Activated effector memory CD4-positive, alpha-beta T cell treated with Interleukin-2 at 50 U/mL for 16 hours (primary cell): ENCODE measurements at places on chromosomes 6 and 20.

GRCh38 chr6:50608421-50608820 is 104.9 kb upstream of the TFAP2D start:
- DNase-seq = no peak

DNA sequence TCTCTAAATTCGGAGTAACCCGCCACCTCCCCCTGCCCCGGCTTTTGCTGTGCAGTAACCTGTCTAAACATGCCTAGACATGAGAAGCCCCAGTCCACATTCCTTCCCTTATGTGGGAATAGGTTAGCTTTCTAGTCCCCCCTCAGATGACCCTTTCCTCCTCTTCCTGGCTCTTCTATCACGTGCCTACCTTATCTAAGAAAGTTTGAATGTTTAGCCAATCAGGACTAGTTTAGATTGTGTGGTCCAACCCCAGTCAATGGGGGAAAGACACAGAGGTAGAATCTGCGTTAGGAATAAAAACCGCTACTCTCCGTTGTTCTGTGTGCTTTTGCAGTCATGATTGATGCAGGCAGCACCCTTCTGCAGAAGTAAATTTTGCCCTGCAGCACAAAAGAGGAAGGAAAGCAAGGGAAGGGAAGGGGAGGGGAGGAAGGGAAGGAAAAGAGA is 69.0 kb upstream of the CD93 start:
- no peak for DNase-seq

DNA sequence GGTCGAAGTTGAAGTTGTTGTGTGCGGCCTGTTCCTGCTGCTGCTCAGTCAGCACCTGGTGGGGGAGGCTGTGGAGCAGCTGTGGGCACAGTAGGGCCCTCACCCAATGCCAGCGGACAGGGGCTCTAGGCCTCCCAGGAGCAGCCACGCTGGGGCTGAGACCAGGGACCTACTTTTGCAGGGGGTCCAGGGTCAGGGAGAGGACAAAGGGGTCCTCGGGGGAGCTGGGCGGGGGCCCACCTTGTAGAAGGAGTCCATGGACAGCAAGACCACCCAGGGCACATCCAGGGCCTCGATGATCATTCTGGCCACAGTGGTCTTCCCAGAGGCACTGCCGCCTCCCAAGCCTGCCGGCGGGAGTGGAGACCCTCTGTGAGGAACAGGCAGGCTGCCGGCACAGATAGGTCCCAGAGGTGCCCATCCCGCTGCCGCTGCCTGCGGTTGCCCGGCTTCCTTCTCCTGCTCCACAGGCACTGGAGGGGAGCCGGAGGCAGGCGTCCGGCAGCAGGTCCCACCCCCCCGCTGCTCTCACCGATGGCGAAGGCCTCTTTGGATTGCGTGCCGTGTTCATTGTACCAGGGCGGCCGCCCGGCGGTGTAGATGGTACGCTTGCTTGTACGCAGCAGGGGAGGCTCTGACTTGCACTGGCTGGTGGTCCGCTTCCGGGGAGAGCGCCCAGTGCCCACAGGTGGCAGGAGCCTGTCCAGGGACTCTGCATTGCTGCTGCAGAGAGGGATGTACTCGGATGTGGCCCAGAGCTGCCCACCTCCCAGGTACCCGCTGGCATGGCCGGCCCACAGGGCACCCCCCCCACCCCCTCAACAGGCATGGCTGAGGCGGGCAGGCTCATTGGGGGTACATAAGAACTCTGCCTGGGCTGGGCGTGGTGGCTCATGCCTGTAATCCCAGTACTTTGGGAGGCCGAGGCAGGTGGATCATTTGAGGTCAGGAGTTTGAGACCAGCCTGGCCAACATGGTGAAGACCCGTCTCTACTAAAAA is 10.0 kb downstream of the UCKL1 start:
- no peak for DNase-seq

DNA sequence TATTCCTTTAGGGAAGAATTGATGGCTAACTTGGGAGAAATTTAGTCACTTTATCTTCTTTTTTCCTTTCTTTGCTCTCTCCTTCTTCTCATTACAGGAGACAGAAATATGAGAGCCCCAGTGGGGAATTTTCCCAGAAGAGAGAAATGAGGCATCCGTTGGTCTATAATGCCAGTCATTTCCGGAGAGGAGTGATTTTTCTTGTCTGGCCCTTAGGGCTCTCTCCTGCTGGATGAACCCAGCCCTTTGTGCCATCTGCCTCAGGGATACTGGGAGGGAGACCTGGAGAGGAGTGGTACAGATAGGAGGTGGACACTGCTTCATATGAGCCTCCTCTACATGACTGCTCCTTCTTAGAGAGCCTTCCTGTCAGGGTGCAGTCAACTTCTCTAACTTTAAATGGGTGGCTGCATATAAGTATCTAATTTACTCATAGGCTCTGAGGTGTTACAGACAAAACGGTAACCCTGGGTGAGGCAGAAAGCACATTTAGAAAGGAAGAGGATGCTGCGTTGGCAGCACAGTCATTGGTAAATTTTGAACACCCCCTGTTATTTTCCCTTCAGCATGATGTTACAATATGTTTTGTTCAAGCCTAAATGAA is 21.9 kb downstream of the RIMS1 start:
- no peak for DNase-seq

- no peak for DNase-seq
Observed at GRCh38 chr6:8536122-8536521, 100.8 kb upstream of the SLC35B3 start.

GRCh38 chr20:36237477-36237876 is 1.2 kb downstream of the AAR2 start:
- DNase-seq = no peak

- DNase-seq = no peak
Observed at GRCh38 chr20:12321736-12322135, 404.0 kb downstream of the BTBD3 start.

DNA sequence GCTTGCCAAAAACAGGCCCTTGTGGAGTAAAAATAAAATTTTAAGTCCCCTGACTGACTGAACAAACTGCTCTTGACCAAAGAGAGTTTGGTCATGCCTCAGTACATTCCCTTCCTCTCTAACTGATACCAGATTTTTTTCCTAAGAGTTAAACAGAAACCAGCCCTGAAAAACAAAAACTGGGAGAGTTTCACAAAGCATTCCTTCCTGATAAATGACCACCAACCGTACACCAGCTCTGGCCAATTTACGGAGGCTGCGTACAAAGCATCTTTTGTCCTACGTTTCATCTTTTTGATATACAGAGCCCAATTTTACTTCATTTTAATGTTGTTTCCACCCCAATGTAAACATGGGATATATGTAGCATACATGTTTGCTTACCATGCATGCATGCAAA is 477.4 kb upstream of the HTR1E start:
- DNase-seq = no peak

DNA sequence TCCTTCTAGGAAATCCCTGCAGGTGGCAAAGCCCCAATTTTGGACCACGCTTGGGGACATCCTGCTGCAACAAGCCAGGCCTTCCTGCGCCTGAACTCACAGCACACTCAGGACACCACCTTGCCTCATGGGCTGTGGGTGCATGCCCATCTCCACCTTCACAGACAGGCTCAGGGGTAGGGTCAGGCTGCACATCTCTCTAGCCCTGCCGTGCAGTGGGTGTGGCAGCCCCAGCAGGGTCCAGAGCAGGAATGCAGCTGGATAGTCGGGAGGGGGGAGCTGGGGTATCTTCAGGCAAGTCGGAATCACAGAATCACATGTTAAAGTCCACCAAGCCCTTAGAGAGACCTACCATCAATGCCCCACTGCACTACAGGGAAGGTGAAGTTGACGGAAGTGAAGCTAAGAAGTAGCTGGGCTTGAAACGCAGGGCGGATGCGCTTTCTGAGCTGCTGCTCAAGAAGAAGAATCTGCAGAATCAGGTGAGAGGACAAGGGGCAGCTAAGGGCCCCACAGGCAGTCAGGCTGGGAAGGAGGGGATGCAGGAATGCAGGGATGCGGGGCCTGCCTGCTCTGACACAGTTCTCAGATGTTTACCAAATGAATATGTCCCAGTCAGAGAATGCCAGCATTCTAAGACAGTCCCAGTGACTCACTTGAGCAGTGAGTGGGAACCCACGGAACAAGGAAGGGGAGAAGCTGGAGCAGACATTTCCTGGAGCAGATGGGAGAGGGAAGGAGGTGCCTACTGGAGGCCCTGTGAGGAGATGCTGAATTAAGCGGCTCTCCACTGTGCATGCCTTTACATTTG is 11.3 kb downstream of the SERPINB6 start:
- no peak for DNase-seq

- DNase-seq = no peak
Observed at GRCh38 chr6:166466178-166467122, 83.7 kb upstream of the MPC1 start.

GRCh38 chr6:339480-339879 is 47.2 kb downstream of the DUSP22 start:
- DNase-seq = no peak

GRCh38 chr6:19562468-19562867 is 274.7 kb upstream of the ID4 start:
- DNase-seq = no peak

DNA sequence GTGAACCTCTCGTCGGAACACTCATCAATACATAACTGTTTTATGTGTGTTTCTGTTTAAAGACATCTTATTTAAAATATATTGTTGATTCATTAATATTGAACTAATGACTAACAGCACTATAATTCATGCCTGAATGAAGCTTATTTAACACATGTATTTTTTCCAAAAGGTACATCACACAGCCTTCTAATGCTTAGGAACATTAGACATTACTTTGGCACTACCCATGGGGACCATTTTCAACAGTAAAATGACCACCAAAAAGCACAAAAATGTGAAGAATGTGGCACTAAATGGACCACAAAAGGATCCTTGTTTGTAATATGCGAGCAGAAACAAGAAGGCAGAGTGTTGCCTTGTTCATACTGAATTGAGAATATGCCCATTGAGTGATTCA is 109.2 kb downstream of the CEP57L1 start:
- DNase-seq = no peak

DNA sequence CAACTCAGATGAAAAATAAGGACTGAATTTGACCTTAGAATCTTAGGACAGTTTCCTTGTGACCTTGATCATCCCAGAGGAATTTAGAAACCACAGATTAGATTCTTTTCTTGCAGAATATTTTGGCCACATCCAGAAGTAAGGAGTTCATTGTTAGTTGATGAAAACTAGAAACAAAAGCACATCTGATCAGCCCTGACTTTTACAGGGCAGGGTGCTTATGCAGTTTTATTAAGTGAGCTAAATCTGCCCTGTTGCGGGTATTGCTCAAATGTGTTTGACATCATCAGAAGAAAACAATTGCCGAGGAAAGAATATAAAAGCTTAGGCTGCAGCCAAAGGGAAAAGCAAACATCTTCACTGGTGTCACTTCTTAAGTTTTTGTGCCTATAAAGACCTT is 100.8 kb downstream of the MTFR2 start:
- DNase-seq = no peak

DNA sequence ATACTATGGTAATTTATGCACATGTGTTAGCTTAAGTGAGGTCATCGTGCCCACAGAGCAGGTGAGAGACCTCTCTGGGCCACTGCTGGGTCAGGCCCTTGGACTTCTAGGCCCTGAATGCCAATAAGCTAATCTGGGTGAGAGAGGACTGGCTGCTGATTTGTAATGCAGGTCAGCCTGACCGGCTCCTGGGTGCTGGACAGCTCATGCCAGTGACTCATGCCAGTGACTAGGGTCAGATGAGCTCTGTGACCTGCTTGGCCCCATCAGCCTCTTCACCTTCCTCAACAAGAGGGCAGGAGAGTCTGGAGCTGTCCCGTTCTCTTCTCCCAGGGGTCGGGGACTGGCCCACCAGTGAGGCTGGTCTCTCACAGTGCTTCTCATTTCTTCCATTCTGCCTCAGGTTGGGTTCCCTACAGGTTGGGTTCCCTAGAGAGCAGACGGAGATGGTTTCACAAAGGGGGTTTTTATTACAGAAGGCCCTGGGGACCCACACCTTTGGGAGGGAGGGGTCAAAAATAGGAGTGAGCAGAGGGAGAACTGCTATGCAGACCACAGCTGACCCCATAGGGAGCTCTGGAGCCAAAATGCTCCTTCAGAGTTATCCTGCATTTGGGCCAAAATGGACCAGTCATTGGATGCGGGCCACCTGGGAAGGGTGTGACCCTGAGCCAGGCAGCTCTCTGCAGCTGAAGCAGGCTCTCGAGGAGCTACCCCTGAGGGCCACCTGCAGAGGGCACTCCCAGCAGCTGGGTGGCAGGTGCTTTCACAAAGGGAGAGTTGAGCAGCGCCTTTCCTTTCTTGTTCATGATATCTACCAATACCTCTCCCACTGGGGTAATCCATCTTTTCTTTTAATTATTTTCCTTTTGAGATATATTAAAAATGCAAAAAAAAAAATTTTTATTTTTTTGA is 2.2 kb upstream of the OXT start:
- DNase-seq = no peak

DNA sequence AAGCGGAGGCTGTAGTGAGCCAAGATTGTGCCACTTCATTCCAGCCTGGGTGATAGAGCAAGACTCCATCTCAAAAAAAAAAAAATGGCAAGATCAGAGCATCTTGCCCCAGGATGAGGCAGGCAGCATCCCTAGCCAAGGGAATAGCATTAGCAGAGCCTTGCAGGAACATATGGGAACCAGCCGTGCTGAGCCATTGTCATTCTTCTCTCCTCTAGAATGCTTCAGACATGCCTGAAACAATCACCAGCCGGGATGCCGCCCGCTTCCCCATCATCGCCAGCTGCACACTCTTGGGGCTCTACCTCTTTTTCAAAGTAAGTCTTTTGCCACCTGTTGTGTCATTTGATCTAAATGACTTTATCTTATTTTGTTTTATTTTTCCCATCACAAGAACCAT is 13.0 kb downstream of the HM13 start:
- no peak for DNase-seq

DNA sequence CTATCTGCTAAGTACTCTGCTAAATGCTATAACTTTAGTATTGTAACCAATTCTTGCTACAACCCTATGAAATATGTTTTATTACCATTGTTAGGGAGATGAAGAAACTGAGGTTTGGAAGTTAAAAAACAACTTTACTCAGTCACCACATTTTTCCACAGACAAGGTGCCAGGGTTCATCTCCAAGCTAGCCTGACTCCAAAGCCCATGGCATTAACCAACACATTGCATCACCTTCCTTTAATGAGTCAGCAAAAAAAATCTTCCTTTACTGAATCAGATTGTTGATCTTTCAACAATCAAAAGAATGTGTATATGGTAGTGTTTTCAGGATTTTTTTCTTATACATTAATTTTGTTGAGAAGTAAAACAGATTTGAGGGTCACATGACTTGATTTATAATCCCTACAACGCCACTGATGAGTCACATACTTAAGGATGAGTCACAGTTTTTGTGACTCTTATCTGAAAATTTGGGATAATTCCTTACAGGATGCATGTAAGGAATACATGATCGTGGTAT is 41.5 kb downstream of the MAN1A1 start:
- no peak for DNase-seq

GRCh38 chr6:106146852-106147351 is 60.8 kb downstream of the PRDM1 start:
- no peak for DNase-seq

- DNase-seq = no peak
Observed at GRCh38 chr6:64482631-64483030, 847.0 kb downstream of the PHF3 start.
